ENCODE measurements at places on chromosomes 11 and 22.

- no peak for DNase-seq
Measured at GRCh38 chr22:44807232-44807631, 54.9 kb downstream of the ARHGAP8 start.

GRCh38 chr22:48779211-48779643, 1048.4 kb downstream of the BRD1 start:
- no peak for DNase-seq

DNA sequence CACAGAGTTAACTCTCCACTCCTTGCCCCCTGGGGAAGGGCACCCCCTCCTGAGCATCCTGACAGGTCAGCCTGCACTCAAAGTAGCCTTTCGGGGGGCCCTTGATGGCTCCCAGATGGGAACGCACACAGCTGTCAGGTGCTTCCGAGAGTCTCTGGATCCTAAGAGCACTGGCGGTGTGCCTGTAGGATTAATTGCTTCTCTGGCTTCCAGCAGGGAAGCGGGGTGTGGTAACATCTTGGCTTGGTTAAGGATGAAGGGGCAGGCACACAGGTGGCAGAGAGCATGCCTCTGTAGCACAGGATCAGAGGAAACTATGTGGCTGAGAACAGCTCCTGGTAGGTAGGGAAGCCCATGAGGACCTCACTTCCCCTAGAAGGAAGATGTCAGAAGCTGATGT, 199.8 kb downstream of the MIAT start:
- DNase-seq = no peak

GRCh38 chr11:62143727-62144126, 19.9 kb downstream of the INCENP start:
- no peak for DNase-seq
